KBM-7 (cell line): ENCODE measurements at places on chromosomes 4 and X.

- DNase-seq, result peak; percentile 4
These were observed 327.5 kb upstream of the FRG1 start for GRCh38 chr4:189613207-189613606.

DNA sequence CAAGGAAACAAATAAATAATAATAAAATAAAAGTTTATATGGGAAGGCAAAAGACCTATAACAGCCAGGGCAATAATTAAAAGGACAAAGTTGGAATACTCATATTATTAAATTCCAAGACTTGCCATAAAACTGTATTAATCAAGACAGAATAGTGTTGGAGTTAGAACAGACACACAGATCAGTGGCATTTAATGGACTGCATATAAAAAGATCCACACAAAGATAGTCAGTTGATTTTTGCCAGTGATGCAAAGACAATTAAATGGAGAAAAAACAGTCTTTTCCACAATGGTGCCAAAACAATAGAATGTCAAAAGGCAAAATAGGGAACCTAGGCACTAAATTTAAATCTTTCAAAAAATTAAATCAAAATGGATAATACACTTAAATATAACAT lies 587.1 kb upstream of the GRIA3 start:
- DNase-seq, result no peak

DNA sequence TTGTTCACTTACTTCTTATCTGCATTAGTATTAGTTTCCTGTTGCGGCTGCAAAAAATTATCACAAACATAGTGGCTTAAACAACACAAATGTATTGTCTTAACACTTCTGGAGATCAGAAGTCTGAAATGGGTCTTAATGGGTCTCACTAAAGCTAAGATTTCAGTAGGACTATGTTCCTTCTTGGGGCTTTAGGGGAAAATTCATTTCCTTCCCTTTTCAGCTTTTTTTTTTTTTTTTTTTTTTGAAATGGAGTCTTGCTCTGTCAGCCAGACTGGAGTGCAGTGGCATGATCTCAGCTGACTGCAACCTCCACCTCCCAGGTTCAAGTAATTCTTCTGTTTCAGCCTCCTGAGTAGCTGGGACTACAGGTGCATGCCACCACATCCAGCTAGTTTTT lies 78.1 kb upstream of the KLF3 start:
- no peak for DNase-seq

GRCh38 chr4:9952415-9952950 lies 68.8 kb downstream of the SLC2A9 start:
- DNase-seq, result no peak

- peak; percentile 86 for DNase-seq
These were observed 61.5 kb upstream of the AP1S2 start for GRCh38 chrX:15915959-15916703.

DNA sequence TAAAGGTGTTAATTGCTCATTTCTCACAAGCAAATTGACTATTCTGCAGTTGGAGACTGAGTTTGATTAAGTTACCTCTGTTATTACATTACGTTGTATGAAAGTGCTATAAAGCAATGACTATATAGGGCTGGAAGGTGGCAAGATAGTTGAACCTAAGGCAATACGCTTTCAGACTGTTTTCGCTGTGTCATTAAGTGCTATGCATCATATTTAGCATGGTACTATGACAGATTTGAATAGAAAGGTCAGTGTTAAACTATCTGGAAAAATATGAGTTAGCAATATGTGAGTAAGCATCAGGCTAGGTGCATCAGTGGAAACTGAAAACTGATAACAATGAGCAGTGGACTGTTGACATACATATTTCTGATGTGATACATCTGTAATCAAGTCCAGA lies 206.0 kb upstream of the ARHGAP24 start:
- DNase-seq, result no peak

DNA sequence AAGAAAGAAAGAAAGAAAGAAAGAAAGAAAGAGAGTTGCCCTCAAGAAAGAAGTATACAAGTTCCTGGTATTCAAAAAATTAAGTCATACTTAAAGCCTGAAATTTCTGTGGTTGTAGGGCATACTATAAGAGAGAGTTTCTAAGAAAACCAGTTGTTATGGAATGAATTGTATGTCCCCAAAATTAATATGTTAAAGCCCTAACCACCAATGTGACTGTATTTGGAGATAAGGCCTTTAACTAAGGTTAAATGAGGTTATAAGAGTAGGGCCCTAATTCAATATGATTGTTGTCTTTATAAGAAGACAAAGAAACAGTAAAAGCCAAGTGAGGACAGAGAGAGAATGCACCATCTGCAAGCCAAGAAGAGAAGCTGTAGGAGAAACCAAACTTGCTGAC lies 521.1 kb downstream of the CCSER1 start:
- DNase-seq, result no peak

- DNase-seq, result peak; percentile 18
These were observed 329.4 kb downstream of the HNRNPD start for GRCh38 chr4:82044141-82044993.

DNA sequence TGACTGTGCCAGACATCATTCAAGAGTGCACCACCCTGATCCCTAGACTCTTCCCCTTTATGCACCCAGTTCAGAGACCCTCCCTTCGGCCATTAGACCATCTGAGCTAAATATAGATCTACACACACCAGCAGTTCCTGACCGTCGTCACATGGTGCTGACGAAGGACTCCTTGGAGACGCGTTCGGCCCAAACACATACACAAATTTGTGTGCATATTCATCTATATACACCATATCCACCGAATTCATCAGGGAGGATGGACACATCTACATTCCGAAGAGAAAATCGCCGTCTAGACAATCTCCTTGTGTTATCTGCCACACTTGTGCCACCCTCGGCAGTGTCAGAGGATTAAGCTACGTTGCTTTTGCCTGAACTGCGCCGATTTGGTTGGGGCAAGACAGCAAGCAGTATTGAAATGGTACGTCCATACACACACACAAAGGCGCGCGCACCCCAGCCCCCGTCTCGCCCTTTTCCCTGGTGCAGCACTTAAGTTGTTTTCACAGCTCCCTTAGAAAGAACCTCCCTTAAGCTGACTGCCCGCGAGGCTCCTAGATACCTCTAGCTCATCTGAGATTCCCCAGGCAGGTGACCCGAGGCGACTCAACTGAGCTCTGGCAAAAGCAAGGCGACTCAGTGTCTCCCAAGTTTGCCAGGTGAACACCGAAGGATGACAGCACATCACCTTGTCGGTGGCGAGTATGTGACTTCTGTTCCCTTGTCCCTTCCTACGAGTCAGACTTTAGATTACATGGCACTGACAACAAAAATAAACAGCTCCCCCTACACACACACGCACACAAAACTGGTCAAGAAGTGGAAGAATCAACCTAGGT lies 1.0 kb downstream of the RASGEF1B start:
- DNase-seq, result no peak

DNA sequence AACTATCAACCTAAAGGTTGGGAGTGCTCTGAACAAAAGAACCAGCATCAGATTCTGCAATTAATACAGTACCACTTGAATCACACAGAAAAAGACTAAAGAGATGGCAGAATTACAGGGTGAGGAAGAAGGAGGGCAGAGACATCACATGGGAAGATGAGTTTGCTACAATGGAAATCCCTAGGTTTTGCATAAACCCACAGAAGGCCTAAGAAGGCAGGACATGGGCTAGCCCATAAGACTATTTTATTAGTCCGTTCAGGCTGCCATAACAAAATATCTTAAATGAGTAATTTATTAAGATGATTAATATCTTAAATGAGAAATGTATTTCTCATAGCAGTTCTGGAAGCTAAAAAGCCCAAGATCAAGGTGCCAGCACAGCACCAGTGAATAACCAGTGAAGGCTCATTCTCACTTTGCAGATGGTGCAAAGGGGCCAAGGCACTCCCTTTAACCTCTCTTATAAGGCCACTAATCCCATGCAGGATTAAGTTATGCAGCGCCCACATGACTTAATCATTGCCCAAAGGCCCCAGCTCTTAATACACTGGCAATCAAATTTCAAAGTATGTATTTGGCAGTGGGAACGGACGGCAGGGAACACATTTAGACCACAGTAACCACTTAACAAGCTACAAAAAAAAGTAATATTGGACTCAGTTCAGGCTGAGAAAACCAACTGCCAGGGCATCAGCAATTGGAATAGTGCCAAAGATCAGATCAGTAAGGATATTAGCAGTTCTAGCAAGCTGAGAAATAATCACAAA lies 47.6 kb upstream of the NEUROG2 start:
- no peak for DNase-seq

DNA sequence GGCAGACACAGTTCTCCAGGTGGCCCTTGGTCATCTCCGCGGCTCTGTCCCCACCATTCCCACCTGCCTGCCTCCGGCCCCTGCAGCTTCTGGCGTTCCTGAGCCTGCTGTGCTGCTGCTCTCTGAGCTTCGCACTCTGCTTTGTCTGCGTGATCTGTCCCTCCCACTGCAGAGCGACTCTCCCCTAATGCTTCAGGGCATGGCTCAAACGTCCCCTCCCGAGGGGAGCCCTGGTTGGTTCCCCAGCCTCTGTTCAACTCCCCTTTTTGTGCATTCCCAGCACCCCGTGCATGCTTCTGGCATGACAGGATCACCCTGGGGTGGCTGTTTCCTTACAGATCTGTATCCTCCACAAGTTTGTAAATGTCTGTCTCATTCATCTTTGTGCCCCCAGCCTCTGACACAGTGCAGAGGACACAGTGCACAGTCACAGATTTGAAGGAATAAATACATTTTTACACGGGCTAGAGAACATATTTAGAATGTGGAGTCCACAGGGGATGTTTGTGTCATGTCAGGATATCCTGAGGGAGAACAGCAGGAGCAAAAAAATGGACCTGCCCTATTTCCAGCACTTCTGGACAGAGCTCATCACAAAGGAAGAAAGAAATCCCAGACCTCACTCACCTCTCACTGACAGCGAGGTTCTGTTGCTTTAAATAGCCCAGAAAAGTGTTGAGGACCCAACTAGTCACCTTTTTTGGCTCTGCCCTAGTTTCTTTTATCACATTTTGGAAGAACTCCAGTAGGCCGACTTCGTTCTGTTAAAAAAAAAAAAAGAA lies 72.6 kb downstream of the GATB start:
- no peak for DNase-seq

DNA sequence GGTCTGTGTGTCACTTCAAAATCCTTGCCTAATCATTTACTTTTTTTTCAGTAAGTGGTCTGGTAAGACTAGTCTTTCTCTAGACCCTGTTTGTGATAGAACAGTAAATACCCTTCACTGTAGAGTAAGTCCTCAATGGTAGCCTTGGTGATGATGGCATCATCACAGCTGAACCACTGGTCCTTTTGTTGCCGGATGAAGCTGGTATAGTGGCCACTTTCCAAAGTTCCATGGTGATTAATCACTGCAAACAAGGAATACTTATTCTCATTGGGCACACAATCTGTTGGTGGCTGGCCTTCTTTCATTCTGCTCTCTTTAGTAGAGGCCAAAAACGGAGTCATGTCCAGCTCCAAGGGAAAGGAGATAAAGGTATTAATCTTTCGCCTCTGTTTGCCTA lies 2.9 kb downstream of the USP51 start:
- no peak for DNase-seq

DNA sequence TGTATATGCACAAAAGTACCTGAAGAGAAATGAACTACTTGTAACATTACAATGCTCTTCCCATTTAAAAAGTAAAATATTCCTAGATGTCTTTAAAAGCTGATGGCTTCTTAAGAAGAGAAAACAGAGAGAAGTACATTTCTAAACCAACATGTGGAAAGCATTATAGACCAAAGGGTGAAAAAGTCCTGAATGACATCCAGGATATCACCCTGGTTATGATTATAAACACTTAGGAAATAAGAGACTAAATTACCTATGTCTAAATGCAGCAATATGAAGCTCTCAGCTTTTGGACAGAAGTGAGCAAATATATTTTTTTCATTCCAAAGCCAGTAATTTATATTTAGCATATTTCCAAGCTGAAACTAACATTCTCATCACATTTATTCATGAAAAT lies 21.7 kb upstream of the EGFL6 start:
- no peak for DNase-seq

- DNase-seq, result peak; percentile 26
These were observed 55.3 kb downstream of the PALLD start for GRCh38 chr4:168551945-168552695.

GRCh38 chrX:68920561-68920960 lies 91.7 kb downstream of the EFNB1 start:
- DNase-seq, result no peak

DNA sequence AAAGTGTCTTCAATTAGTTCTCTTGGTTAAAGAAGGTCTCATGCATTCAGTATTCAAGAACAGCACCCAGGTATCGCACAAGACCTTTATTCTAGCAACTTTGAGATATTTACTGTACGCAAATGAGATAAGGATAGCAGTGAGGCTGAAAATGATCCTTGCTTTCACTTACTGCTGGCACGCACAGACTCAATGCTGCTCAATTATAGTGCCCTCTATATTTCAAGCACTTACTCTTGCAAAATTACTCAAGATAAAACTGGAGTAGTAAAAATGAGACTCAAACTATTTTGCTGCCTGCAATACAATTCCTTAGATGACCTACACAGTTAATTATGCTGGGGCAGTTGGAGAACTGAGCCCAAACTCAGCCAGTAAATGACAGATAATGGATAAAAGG lies 60.9 kb downstream of the ADGRA3 start:
- DNase-seq, result no peak

DNA sequence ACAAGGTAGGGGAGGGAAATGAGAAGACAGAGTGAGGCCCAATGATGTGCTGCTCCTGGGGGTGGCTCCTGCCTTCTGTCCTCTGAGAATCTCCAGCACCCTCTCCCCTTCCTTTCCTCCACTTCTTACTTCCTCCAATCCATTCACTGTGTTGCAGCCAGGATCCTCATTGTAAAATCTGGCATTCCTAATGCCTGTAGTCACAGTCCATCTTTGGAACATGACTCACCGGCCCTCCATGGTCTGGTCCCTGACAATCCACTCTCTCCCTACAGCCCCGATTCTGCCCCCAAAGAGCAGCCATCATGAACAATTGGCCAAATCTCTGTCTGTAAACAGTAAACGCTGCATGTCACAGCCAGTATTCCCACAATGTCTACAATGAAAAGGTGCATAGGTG lies 72.9 kb downstream of the CLNK start:
- no peak for DNase-seq

DNA sequence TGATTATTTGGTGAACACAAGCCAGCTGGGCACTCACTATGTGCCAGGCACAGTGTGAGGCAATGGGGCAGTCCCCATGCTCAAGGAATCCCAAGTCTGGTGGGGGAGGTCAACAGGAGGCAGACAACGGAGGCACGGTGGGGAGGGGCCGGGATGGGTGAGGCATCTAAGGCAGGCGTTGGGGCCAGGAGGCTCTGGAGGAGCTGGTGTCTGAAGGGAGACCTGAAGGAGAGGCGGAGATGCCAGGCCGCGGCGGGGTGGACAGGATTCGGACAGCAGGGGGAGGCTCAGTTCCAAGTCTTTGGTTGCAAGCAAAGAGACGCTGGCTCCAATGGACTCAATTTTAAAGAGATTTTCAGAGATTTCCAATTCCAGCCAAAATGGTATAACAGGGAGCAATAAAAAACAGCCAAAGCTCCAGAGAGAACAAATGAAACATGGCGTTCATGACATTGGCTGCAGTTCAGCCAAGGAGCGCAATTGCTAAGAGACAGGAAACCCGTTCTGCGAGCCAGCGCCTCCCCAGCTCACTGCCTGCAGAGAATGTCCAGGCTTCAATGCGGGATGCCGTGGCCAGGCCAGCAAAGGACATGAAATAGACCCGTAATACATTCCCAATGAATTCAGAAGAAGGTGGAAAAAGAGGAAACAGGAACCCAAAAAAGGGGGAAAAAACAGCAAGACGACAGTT lies 105.2 kb upstream of the LRPAP1 start:
- DNase-seq, result no peak

- no peak for DNase-seq
These were observed 426.5 kb upstream of the PABPC4L start for GRCh38 chr4:134628066-134628465.
